H9 (cell line): ENCODE measurements at places on chromosomes 1 and 21. TPM values are rescaled to one million over a fixed set of nuclear protein-coding genes. Genes with fewer than 3 reads are reported as not detected.

GRCh38 chr1:31483012-31483946 is 70.3 kb downstream of the SERINC2 start:
- no peak for DNase-seq

- no peak for DNase-seq
These were observed 7.1 kb upstream of the PLPP3 start for GRCh38 chr1:56586502-56586901.

Gene ADAMTS4
- total RNA-seq: 7.0 and 9.1 TPM in 2 replicates

DNA sequence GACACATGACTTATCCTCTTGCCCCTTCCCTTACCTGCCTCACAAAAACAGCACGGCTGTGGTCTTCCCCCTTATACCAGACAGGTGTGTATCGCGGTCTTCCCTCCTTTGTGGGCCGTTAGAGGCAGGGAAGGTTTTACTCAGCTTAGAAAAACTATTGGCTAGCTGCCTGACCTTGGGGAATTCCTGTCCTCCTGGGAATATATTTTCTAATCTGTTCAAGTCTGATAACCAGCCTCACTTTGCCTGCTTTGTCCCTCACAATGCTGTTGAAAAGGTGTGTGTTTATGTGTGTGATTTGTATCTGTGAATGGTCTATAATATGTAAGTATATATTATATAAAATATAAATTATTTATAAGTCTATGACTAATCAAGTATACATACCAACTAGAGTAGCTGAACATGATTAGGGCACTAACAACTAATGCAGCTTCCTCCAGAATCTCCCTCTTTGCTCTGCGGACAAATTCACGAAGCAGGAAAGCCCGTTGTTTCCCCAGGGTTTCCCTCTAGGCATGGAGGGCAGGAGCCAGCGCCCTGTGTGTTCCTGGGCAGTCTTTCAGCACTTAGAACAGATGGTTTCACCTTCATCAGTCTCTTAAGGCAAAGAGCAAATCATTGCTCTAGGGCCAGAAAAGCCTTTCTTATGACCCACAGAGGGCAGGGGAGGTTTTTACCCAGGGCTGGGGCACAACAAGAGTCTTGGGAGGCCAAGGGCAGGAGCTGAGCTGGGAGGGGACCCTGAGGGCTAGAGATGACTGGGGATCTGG is 25.6 kb downstream of the SLC26A9 start:
- DNase-seq: peak; percentile 19

- DNase-seq: no peak
These were observed 26.8 kb downstream of the GFI1 start for GRCh38 chr1:92459871-92460320.
